ENCODE measurements at places on chromosomes 11 and 22. TPM values are rescaled to one million over a fixed set of nuclear protein-coding genes. Genes with fewer than 3 reads are reported as not detected.

GRCh38 chr11:3055891-3056290 is 1.3 kb downstream of the CARS1 start:
- no peak for DNase-seq

GRCh38 chr11:83957038-83957900 is 671.1 kb upstream of the CCDC90B start:
- DNase-seq: no peak

GRCh38 chr11:88552379-88553062 is 215.0 kb upstream of the CTSC start:
- peak; percentile 70 for DNase-seq

DNA sequence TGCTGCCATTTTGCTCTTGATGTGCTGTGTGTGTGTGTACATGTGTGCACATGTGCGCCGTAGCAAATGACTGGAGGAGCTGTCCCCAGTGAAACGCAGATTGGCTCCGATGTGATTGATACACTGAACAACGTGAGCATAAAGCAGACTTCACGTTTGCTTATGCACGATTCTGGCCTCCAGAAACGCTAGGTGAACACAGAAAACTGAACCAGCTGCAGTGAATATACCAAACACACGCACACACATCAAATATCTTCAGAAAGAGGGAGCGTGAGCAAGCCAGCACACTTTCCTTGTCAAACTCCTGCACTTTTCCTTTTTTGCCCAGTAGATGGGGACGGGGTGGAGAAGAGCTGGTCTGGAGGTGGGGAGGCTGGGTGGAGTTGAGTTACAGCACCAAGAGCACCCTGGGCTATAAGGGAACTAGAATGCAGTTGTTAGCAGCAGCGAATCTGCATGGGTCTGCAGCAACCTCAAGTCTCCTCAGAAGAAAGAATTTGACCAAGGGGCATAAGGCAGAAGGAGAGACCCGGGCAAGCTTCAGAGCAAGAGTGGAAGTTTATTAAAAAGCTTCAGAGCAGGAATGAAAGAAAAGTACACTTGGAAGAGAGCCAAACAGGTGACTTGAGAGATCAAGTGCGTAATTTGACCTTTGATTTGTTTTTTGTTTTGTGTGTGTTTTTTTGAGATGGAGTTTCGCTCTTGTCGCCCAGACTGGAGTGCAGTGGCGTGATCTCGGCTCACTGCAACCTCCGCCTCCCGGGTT is 77.8 kb upstream of the CADM1 start:
- DNase-seq: no peak

GRCh38 chr22:31084811-31085492 is 3.8 kb downstream of the SMTN start:
- DNase-seq: peak; percentile 89

DNA sequence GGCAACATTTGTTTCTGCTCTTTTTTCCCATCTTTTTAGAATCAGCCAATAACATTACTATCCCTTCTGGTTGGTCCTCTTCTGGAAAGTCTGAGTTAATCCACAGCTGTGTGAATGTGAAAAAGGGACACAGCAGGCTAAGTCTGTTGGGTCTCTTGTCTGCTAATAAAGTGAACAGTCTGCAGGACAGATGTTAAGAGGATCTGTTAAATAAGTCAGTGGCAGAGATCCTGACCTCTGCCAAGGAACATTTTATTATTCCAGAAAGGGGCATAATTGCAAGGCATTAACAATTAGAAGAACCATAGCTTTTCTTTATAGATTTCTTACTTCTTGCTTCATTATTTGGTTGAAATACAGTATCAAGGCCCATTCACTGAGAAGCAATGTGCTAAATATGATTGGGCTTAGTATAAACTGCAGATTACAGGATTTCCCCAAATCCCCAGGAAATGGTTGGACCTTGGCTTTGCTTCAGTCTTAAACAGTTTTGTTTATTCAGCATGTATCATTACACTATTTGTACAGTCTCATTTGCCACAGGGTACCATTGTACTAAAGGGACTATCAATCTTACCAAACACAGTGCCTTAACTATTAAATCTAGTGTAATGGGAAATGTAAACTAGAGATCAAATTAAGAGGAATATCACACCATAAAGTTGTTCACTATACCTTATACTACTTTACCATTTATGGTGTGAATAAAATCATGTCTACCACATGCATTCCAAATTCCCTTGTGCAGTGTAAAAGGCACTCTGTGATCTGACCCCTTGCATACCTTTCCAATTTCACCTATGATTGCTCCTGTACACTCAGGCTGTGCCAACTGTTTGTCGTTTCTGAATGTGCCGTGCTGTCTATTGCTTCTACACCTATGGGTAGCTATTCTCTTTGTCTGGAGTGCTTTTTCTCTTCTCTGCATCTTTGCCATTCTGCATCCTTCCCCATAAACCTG is 274.0 kb downstream of the SOX6 start:
- no peak for DNase-seq

DNA sequence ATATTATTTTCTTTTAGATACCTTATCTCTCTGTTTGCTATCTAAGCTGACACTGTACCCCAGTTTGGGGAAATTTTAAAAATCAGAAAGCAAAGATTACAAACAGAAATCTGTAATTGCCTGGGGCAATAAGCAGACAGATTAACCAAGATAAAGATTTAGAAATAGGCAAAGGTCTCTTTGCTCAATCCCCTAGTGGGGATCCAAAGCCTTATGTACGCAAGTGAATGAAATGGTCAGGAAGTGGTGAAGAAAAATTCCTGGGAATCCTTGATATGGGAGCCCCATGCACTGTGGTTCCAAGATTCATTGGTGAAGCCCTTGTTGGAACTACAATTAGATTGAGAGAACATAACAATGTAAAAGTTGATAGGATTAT is 139.5 kb upstream of the GUCY1A2 start:
- DNase-seq: no peak

Gene DMC1
- 12.3 TPM for total RNA-seq

GRCh38 chr11:48167380-48167779 is 49.2 kb upstream of the OR4B1 start:
- DNase-seq: no peak

DNA sequence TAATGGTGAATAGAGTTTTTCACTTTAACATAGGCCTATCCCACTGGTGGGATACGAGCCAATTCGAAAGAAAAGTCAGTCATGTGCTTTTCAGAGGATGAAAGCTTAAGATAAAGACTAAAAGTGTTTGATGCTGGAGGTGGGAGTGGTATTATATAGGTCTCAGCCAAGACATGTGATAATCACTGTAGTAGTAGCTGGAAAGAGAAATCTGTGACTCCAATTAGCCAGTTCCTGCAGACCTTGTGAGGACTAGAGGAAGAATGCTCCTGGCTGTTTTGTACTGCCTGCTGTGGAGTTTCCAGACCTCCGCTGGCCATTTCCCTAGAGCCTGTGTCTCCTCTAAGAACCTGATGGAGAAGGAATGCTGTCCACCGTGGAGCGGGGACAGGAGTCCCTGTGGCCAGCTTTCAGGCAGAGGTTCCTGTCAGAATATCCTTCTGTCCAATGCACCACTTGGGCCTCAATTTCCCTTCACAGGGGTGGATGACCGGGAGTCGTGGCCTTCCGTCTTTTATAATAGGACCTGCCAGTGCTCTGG is at the start of gene TYR:
TSS of gene TYR (plus strand) at position 185 of the 541 bp plus-strand sequence. CDS start at position 264, 79 bp downstream.
- DNase-seq: no peak

GRCh38 chr11:1921574-1922141 is 2.2 kb downstream of the TNNT3 start:
- DNase-seq: no peak

DNA sequence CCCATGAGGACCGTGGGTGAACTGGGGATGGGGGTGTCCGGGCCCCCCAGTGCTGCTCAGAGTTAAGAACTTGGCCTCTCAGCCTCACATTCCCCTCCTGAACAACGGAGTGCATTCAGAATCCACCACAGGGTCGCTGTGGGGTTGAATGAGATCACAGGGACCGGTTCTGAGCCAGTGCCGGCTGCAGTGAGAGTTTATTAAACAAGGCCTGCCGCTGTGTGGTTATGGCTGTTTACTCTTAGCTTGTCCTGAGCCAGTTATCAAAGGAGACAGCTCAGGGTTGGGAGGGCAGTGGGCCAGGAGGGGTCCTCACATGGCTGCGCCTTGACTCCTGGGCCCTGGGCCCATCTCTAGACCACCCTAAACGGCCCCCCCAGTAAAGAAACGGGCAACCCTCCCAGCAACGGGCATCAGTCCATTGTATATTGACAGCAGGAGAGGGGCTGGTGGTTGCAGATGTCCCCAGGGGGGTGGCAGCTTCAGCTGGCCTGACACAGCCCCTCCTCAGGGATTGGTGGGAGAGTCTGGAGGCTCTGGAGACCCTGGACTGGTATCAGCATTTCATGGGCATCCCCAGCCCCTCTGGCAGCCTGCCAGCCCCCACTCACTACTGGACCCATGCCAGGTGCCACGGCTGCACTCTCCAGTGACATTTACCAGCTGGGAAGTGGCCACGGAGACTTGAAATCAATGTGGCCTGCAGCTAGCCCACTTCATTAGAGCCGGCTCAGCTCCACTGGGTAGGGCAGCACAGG is 15.1 kb upstream of the CABP7 start:
- DNase-seq: no peak

Gene GGTLC3
- not detected for total RNA-seq

- no peak for DNase-seq
Observed at GRCh38 chr22:29872144-29872893, 10.7 kb upstream of the MTMR3 start.

Gene DEFB131B
- not detected for total RNA-seq

GRCh38 chr22:50545522-50546325 is at the start of gene KLHDC7B:
Gene KLHDC7B, plus strand, starts transcription at chr22:50545899. Its CDS starts 345 bp downstream, at chr22:50546244.
- DNase-seq: peak; percentile 54

- DNase-seq: no peak
Observed at GRCh38 chr22:44676441-44677352, 25.3 kb upstream of the PRR5 start.

Gene SLCO2B1
- 0.37 TPM for total RNA-seq

Gene TRIM49
- not detected for total RNA-seq

DNA sequence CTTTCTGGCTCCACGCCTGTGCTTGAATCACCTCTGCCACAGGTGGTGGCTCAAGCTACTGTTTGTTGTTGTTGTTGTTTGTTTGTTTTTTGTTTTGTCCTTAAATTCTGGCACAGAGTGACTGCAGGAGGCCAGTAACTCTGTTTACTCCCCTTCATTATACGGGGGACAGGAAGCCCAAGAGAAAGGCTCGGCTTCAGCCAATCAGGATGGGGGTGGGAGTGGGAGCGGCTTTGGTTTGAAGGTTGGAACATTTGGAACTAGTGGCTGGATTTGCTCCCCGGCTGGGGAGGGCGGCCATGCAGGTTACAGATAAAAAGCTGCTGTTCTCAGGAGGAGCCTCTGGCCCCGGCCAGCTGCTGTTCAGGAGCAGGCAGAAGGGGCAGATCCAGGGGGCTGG is 19.7 kb upstream of the CABP2 start:
- no peak for DNase-seq

GRCh38 chr11:112644410-112645131 is 316.6 kb upstream of the NCAM1 start:
- DNase-seq: no peak

GRCh38 chr11:125257190-125257579 is 92.6 kb downstream of the PKNOX2 start:
- no peak for DNase-seq

Gene CATSPERZ
- not detected for total RNA-seq

Gene POU2AF2
- total RNA-seq: not detected

Gene TMPRSS13
- 1.4 TPM for total RNA-seq

- DNase-seq: no peak
Observed at GRCh38 chr11:72739240-72740059, 12.8 kb downstream of the ARAP1 start.

DNA sequence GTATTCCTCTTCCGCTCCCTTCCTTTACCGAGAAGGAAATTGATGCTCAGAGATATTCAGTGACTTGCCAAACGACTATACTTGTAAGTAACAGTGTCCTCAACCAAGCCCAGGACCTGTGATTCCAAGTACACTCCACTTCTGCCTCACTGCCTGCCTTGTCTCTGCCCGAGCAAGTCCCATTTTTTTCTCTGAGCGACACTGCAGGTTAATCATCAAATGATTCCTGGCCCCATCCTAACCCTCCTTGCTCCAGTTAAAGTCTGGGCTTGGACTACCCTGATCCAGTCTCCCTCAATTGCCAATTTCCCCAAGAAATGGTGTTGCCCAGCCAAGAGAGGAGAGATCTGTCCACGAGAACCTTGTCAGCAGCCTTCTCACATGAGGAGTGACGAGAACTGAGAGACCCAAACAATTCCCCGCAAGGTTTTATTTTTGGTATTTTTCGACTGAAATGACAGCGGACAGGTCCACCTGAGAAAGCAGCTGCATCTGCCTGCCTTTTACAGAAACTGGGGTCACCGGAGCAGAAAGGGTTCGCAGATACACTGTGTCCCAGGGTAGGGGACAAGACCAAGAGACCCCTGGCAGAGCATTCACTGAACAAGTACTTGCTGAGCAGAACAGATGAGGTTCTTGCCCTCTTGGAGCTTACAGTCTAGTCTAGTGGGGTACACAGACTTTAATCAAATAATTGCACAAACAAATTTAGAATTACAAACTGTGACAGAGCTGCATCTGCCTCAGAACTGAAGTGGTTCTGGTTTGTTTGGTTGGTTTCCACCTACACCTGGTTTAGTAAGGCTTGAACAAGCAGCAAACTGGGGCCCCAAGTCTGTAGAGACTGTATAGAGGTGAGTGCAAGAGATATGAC is 11.4 kb downstream of the POU2AF1 start:
- no peak for DNase-seq

DNA sequence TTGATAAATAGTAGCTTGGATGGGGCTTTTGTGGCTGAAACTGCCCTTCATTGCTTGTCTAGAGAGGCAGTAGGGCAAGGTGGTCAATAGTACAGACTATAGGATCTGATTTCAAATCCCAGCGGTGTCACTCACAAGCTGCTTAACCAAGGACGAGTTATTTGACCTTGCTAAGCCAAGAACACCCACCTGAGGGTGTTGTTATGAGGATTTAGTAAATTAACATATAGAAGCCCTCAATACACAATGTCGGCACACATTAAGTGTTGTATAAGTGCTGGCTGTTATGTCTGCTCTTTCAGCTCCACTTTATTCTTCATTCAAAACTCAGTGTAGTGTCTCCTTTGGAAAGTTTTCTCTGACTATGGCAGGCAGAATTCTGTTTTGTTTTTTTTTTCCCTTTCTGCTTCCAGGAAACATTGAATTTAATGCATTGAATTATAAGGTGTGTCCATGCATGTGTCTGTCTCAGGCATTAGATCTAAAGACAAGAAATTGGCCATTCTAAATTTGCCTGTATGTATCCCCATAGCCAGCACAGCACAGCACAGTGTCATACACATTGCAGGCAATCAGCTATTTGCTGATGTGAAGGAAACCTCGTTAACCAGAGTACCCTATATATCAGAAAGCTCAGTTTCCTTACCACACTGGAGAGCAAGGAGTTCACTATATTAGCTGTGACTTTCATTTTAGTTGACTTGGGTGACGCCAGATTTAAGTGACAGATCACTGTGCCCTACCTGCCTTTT is 212.1 kb downstream of the NELL1 start:
- no peak for DNase-seq

Gene NAALAD2
- not detected for total RNA-seq

- DNase-seq: no peak
Observed at GRCh38 chr11:57501953-57502352, 13.5 kb downstream of the SLC43A1 start.

DNA sequence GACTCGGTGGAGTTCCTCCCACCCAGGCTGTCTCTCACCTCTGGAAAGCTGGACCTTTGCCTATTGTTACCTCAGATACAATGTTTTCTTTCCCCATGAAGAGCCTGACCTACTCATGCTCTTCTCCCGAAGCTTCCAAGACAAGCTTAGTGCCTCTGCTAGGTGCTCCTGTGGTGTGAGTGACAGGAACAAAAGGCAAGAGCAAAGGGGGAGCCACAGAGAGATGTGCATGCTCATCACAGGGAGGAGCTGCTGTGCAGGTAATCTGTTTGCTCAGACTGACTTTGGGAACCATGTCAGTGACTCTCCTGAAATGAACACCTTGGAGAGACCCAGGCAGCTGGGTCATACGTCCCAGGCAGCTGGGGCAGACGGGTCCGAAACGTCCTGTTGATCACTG is 53.6 kb upstream of the VSTM5 start:
- no peak for DNase-seq

Data from activated CD4-positive, alpha-beta T cell treated with anti-CD3 and anti-CD28 coated beads, Interleukin-2, amount 10 ng/mL, durations not matched to agents 7 days and 5 days (primary cell).